ENCODE measurements at places on chromosomes 13 and 19.

DNA sequence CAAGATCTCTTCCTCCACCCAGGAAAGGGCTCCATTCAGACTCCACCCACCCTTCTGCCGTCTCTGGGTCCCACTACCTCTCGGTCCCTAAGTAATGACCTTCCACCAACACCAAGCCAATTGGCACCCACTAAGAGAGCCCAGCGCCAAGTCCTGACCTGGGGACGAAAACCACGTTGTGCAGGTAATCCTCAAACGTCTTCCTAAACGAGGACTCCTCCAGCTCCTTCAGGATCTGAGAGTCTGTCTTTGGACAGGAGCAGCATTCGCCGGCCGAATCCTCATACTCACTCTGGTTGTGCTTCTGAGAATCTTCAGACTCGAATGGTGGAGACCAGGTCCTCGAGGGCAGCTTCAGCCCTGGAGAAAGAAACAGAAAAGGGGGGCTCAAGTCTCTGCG, 83.1 kb downstream of the ZNF557 start:
- DNase-seq = no peak

DNA sequence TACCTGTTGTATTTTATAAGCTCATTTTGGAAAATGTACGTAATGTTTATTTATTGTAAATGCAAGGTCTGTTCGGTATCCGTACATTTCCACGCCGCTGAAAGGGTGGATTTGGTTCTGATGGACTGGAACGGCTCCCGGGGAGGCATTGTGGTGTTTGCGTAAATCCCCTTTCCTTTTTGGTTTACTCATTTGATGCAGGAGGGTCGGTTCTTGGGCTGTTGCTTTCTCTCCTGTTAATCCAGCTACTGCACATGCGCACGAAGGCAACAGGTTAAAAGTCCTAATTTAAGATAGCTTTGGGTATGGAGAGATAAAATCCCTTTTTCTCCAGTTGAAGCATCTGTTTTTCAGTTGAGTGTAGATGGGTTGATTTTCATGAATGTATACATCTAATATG, 224.4 kb downstream of the TM9SF2 start:
- no peak for DNase-seq

DNA sequence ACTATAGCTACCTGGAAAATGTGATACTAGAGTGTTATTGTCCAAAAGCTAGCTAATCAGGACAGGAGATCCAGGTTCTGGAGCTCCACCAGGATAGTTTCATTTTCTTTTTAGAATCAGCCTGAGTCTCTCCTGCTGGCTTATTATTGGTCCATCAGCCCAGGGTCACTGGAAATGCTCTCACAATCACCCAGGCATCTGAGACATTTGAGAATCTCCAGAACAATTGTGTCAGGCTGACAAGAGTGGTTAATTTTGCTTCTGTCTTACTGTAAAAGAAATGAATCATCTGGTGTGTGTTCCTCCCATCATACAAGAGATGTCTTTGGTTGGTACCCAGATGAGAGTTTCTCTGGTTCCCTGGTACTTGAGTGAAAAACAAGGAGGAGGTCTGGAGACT, 43.6 kb upstream of the ZNF681 start:
- DNase-seq = no peak

DNA sequence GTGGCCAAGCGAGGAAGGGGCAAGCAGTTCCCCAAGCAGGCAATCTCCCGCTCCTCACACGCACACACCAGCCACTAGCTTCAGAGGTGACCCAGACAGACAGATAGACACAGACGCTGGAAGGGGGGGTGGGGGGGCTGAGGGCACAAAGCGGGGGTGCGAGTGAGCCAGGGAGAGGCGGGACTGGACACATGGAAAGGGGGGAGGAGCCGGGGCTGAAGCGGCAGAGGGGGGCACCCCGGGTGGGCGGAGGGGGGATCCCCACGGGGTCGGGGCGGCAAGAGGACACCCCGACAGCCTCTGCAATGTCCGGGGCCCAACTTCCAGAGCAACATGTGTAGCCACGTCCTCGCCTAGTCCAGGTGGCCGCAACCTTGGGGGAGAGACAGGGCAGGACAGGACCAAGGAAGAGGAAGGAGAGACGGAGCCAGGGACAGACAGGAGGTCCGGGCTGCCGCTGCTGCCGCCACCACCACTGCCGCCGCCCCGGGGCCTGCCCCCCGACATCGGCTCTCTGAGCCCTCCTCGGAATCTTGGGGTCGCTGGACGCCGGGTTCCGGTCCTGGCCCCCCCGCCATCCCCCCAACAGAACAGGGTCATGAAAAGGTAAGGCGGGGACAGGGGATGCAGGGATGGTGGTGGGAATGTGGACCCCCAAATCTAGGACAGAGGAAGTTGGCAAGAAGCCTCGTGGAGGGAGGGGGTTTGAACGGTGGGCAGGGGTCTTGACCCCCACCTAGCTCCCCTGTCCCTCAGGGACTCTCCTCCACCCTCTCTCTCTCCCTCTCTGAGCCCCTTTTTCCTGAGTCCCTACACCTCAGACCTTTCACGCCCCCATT, 1.1 kb downstream of the GRIN2D start:
- no peak for DNase-seq
